Neural crest cell (in vitro differentiated cells): ENCODE measurements at places on chromosomes 3 and 15. TPM values are rescaled to one million over a fixed set of nuclear protein-coding genes. Genes with fewer than 3 reads are reported as not detected.

DNA sequence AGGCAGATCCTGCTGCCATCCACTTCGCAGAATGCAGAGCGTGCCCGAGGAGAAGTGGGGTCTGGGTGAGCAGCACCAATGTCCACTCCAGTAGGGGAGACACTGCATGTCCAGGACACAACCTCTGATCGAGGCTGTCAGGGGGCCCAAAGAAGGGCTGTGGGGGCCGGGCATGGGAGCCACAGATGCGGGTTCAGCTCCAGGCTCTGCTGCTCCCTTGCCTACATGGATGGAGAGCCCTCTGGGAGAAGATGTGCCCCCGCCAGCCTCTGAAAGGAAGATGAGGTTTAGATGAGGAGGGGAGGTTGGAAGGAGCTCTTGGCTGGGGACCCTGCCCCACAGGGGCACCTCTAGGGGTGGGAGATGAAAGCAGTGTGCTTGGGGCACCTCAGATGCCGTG is 75.4 kb downstream of the KLF13 start:
- peaks cover 12% of the 10 kb centered on the region for H3K4me1 ChIP-seq
- no peak overlapping the region for H3K27ac ChIP-seq
- no peaks in the 10 kb centered on the region for H3K27me3 ChIP-seq
- no peak overlapping the region for H3K4me3 ChIP-seq

DNA sequence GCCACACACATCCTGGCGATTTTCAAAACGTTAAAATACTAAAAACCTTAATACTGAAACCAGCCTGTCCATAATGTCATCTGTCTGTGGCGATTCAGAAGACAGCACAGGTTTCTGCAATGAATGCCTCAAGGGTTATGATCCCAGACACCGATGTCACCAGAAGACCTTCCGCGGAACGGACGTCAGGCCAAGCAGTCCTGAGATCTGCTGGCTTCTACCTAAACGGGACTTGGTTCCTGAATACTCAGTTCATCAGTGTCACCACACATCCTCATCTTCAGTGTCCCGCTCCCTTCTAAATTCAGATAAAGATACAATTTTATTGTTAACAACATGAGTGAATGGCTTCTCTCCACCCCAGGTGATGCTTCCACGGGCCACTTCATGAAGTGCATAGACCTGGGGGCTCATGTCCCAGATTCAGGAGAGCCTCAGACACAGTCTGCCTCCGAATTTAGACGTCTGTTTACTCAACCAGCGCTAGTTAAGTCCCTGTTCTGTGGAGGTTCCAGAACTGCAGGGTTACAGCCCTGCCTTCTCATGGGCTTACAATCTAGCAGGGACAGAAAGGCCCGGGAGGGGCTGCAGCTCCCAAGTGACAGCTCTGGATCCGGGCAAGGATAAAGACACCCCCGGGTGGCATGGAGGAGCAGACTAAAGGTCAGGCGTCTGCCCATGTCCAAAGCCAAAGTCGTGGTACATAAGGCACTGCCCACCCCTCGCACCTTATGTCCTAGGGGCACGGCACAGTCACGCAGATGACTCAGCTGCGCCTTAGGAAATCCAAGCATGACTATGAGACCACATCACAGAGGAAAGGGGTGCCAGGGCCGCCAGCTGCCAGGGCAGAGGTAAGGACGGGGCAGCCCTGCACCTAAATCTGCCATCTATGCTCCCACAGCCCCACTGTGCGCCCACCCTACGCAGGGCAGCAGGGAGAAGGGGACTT is 75.9 kb downstream of the VGLL4 start:
- peaks cover 30% of the 10 kb centered on the region for H3K4me1 ChIP-seq
- DNase-seq = no peak
- H3K27me3 ChIP-seq = no peaks in the 10 kb centered on the region

GRCh38 chr3:71859123-71859519 is 74.2 kb upstream of the PROK2 start:
- H3K27me3 ChIP-seq = peaks cover 17% of the 10 kb centered on the region
- H3K27ac ChIP-seq = no peak overlapping the region
- DNase-seq = no peak

DNA sequence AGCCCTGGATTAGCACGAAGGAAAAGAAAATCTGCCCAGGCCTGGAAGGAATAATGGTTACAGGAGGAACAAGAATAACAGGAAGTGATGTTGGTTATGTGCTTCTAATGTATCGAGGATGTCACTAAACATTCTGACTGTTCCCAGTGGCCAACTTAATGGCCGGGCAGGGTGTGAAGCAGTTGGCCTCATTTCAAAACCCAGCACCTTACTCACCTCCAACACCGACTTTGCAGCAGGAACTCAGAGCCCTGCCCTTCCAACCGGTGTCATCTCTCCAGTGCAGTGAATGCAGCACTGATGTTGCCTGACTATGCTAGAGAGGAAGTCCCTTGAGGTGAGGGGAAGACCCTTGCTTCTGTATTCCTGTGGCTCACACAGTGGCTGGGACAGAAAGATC is 162.4 kb upstream of the LRTM1 start:
- H3K27me3 ChIP-seq = peaks cover 3% of the 10 kb centered on the region
- no peaks in the 10 kb centered on the region for H3K4me1 ChIP-seq
- no peaks in the 10 kb centered on the region for H3K36me3 ChIP-seq
- DNase-seq = no peak
- no peak overlapping the region for H3K4me3 ChIP-seq

- H3K27me3 ChIP-seq = no peaks in the 10 kb centered on the region
- DNase-seq = no peak
- H3K4me3 ChIP-seq = no peak overlapping the region
- no peak overlapping the region for H3K27ac ChIP-seq
These were observed 112.1 kb downstream of the SEMA5B start for GRCh38 chr3:122915300-122916055.

DNA sequence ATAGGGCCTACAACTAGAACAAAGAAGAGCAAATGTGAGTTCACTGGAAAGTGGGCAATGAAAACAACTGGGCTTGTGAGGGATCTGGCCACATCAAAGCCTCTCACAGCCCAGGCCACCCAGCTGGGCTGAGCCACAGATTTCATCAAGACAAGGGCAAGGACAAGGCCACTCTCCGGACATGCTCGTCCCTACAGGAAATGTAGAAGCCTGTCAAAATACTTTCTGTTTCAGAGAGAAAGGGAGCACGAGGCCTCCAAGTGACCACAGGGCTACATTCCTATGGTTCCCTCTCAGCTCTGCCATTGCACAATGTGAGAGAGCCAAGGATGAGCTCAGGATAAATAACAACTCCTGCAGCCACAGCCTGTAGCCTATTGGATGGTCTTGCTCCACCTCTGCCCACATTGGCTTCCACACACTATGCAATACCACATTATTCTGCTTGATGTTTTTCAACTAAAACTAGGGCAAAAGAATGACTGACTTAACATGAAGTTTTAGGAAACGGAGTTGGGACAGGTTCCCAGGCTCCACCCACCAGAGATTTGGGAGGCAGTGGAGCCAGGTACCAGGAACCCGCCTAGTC is 12.1 kb downstream of the TBC1D2B start:
- peaks cover 47% of the 10 kb centered on the region for H3K4me1 ChIP-seq
- no peaks in the 10 kb centered on the region for H3K36me3 ChIP-seq
- no peak for DNase-seq
- no peaks in the 10 kb centered on the region for H3K27me3 ChIP-seq
- no peak overlapping the region for H3K4me3 ChIP-seq
- no peak overlapping the region for H3K27ac ChIP-seq

DNA sequence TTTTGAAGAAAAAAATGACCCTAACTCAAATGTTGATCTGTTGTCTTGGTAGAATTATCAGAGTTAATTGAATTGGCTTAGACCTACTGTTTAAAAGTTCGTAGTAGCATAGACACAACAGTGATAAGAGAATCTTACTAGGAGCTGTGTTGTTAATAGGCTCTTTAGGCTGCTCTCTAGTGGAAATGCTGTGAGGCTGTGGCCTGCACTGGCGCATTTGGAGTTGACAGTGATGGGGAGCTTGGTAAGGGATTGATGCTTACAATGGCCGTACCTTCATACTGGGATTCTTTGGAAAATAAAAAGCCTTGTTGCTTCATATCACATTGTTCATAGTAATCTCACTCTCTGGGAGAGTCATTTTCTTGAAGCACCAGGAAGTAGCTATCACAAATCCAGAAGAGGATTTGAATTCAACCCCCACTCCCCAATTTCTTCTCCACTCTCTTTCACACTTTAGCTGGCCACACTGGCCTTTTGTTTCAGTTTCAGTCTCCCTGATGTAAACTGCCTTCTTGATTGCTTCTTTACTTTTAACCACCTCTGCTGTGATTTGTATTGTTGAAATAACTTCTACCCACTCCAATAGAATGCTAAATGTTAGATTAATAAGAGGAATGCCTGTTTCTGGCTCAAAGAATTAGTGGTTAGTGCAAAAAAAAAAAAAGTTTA is 56.6 kb downstream of the CEP63 start:
- H3K36me3 ChIP-seq = peaks cover 7% of the 10 kb centered on the region
- H3K27ac ChIP-seq = peak overlapping the region; percentile 38
- H3K4me3 ChIP-seq = no peak overlapping the region
- H3K4me1 ChIP-seq = no peaks in the 10 kb centered on the region
- no peak for DNase-seq

DNA sequence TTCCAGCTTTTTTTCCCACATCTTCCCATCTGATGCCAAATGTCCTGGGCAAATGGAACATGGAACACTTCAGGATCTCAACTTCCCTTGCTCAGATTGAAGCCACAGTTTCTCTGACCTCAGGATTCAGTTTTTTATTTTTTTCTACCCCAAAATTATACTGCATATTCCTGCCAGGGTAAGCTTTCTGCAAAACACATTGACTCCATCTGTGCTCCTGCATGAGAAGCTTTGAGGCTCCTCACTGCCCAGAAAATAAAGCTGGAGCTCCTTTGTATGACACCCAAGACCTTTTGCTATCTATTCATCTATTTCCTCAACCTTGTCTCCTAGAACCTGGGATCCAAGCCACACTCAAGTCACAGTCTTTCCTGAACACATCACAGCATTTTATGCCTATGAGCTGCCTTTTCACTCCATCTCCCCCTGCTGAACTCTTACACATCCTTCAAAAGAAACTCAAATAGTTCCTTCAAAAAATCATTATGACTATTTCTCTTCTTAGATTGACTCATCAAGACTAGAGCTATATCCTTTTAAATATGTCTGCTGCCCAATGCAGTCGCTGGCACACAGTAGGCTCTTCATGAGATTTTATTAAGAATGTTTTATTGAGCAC is 57.4 kb upstream of the PSMD6 start:
- H3K27ac ChIP-seq = peak overlapping the region; percentile 72
- H3K36me3 ChIP-seq = no peaks in the 10 kb centered on the region
- no peak overlapping the region for H3K4me3 ChIP-seq
- peaks cover 3% of the 10 kb centered on the region for H3K4me1 ChIP-seq
- H3K27me3 ChIP-seq = no peaks in the 10 kb centered on the region

DNA sequence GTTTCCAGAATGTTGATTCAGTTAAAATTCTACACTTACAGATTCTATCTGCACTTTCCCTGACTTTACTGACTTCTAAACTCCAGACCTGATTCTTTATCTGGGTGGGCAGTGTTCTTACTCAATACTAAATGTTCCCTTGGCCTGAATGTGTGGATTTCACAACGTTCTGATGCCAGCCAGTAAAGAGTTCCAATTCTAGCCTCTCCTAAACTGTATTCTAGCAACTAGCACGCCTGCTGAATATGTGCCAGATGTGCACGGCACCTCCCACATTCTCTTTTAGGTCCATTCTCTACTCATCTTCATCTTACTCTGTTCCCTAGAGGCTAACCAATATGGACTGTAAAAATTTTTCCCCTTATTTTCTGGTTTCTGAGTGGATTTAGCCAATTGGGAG is 479.5 kb upstream of the AGTR1 start:
- H3K27ac ChIP-seq = no peak overlapping the region
- H3K36me3 ChIP-seq = no peaks in the 10 kb centered on the region
- no peaks in the 10 kb centered on the region for H3K4me1 ChIP-seq
- no peak for DNase-seq
- H3K27me3 ChIP-seq = no peaks in the 10 kb centered on the region
- H3K4me3 ChIP-seq = no peak overlapping the region

GRCh38 chr15:49902685-49903501 is 216.1 kb downstream of the ATP8B4 start:
- H3K4me3 ChIP-seq = no peak overlapping the region
- H3K4me1 ChIP-seq = peaks cover 4% of the 10 kb centered on the region
- no peak for DNase-seq

DNA sequence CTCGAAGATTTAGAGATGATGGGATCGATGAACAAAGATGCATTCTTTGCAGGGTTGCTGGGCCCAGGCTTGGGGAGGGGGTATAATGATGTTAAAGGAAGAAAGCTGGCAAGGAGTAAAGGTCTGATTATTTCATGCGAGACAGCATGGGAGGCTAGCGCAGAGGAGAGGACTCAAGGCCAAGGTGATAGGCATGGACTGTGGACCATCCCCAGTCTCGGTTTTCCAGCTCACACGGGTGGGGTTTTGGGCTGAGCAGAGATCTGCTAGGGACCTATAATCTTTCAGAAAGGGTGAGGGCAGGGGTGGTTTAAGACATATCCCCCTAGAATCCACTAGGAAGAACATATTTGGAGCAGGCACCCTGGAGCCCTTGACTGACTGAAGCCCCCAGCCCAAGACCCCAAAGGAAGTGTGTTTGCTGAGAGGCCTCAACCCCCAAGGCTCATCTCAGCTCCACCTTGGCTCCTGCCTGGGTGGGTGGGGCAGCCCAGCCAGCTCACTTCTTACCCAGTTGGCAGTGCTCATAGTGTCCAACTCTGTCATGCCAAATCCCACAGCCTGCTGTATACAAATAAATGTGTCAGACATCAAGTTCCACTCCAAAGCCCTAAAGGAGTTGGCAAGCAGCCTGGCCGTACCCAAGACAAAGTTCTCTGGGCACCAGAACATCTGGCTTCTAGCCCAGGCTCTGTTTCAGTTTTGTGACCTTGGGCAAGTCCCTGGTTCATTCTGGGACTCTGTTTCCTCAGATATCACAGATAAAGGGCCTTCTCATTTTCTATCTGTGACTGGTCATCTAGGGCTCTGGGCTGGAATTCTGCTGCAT is 17.9 kb downstream of the ACSBG1 start:
- no peaks in the 10 kb centered on the region for H3K36me3 ChIP-seq
- no peaks in the 10 kb centered on the region for H3K27me3 ChIP-seq
- H3K4me1 ChIP-seq = peaks cover 57% of the 10 kb centered on the region
- H3K27ac ChIP-seq = peak overlapping the region; percentile 87

- H3K27ac ChIP-seq = no peak overlapping the region
- peaks cover 20% of the 10 kb centered on the region for H3K36me3 ChIP-seq
- no peaks in the 10 kb centered on the region for H3K27me3 ChIP-seq
- no peak for DNase-seq
- no peak overlapping the region for H3K4me3 ChIP-seq
- no peaks in the 10 kb centered on the region for H3K4me1 ChIP-seq
These were observed 81.4 kb downstream of the PDE8A start for GRCh38 chr15:85063088-85063487.

- no peak overlapping the region for H3K27ac ChIP-seq
- no peak for DNase-seq
- H3K4me3 ChIP-seq = no peak overlapping the region
- peaks cover 10% of the 10 kb centered on the region for H3K4me1 ChIP-seq
These were observed 9.1 kb upstream of the FEM1B start for GRCh38 chr15:68268405-68268804.

The CSPG4 gene
- 5.3 and 5.4 TPM in 2 replicates for total RNA-seq

The INSYN1 gene
- total RNA-seq = 9.5 and 9.6 TPM in 2 replicates

The GPR149 gene
- total RNA-seq = not detected in 2 replicates

The IL17RD gene
- total RNA-seq = 51.9 and 52.1 TPM in 2 replicates

The TLR9 gene
- total RNA-seq = 0.16 TPM in 1 of 2 replicates, not detected in the other

The RTP3 gene
- not detected in 2 replicates for total RNA-seq

The CCDC39 gene
- total RNA-seq = 0.07 TPM in 1 of 2 replicates, not detected in the other

The GOLGA8S gene
- 0.25 and 0.33 TPM in 2 replicates for total RNA-seq

The ANKUB1 gene
- total RNA-seq = not detected in 2 replicates

The HHLA2 gene
- total RNA-seq = not detected in 2 replicates
